ENCODE measurements at places on chromosomes 13 and 19.

DNA sequence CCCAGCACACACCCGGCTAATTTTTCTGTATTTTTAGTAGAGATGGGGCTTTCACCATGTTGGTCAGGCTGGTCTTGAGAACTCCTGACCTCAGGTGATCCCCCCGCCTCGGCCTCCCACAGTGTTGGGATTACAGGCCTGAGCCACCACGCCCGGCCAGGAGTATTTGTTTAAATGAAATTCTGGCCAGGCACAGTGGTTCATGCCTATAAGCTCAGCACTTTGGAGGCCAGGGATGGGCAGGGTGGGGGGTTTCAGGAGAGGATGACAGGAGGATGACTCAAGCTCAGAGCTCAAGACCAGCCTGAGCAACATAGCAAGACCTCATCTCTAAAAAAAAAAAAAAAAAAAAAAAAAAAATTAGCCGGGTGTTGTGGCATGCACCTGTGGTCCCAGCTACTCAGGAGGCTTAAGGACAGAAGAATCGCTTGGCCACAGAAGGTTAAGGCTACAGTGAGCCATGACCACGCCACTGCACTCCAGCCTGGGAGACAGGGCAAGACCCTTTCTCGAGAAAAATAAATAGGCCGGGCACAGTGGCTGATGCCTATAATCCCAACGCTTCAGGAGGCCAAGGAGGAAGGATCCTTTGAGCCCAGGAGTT lies 8.2 kb upstream of the DHDH start:
- peak; percentile 65 for DNase-seq

DNA sequence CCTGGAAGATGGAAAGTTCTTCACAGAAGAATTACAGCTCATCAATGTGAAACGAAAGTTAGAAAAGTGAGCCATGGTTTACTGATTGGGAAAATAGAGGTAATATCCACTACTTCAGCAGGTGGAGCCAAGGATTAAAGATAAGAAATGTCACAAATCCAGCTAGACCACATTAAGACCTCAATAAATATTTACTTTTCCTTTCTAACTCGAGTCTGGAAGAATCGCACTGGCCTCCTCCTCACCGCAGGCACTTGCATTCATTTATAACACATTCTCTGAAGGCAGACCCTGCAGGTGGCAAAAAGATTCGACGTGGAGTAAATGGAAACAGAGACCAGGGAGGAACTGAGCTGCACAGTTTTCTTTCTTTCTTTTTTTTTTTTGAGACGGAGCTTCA lies 7.4 kb downstream of the SLC35E1 start:
- DNase-seq, result no peak

DNA sequence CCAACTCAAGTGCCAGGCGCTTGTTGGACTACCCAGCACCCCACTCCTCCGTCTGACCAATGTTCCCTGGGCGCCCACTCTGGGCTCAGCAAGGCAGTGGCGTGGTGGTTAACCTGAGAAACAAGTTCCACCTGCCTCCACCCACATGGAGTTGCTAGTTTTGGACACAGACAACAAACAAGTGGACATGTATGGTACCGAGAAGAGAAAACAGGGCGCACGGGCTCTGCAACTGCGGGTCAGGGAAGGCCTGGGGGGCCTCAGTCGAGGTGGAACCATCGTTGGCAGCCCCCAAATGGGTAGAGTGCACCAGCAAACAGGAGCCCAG lies 2.5 kb downstream of the MIER2 start:
- no peak for DNase-seq

- DNase-seq, result no peak
Measured at GRCh38 chr19:5932146-5932545, 18.1 kb downstream of the CAPS start.

GRCh38 chr13:71274923-71275608 lies 591.9 kb downstream of the DACH1 start:
- no peak for DNase-seq

- no peak for DNase-seq
Measured at GRCh38 chr19:7478173-7478842, 10.5 kb downstream of the PEX11G start.

DNA sequence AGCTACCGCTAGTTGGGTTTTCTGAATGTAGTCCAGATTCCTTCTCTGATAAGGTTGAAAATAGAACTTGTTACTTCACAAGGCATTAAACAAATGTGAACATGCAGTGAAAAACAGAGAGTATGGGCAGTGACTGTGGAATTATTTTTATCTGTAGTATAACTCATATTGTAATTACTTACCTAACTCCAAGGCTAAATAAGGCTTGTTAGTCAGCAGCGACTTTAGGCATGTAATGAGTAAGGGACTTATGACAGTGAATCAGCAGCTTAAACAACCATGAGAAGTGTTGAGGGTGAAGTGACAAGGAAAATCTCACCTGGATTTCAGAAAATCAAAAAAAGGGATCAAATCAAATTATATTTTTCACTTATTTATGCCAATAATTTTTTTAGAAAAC lies 1719.5 kb upstream of the MIR17HG start:
- no peak for DNase-seq

GRCh38 chr13:94196413-94196812 lies 283.1 kb downstream of the DCT start:
- DNase-seq, result no peak

GRCh38 chr19:7918615-7919421 lies 1.3 kb upstream of the SNAPC2 start:
- no peak for DNase-seq

DNA sequence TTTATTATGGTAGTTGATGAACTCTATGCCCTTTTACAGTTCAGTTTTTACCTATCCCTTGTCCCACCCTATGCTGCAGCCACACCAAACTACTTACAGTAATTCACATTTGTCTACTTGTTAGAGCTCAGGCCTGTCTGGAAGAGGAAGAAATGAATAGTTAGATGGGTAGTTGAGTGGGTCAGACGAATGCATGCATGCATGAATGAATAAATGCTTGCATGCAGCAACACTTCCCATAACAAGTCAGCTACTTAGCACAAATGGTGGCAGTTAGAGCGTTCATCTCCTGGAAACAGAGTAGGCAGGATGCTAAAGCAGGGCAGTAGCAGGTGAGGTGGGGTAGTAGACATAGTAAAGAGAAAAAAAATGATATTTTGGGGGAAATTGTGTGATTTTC lies 322.3 kb downstream of the NDFIP2 start:
- no peak for DNase-seq

DNA sequence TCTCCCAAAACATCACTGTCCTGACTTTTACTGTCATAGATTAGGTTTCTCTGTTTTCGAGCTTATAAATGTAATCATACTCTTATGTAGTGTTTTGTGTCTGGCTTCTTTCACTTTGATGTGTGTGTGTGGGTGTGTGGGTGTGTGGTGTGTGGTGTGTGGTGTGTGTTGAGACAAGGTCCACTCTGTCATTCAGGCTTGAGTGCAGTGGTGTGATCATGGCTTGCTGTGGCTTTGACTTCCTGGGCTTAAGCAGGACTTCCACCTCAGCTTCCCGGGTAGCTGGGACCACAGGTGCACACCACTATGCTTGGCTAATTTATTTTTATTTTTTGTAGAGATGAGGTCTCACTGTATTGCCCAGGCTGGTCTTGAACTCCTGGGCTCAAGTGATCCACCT lies 59.6 kb downstream of the PDS5B start:
- no peak for DNase-seq

GRCh38 chr13:93477238-93477637 lies 250.6 kb downstream of the GPC6 start:
- no peak for DNase-seq

- no peak for DNase-seq
Measured at GRCh38 chr13:20461481-20461859, 64.2 kb downstream of the CRYL1 start.

- peak; percentile 74 for DNase-seq
Measured at GRCh38 chr13:107650081-107650701, 565.1 kb downstream of the LIG4 start.

DNA sequence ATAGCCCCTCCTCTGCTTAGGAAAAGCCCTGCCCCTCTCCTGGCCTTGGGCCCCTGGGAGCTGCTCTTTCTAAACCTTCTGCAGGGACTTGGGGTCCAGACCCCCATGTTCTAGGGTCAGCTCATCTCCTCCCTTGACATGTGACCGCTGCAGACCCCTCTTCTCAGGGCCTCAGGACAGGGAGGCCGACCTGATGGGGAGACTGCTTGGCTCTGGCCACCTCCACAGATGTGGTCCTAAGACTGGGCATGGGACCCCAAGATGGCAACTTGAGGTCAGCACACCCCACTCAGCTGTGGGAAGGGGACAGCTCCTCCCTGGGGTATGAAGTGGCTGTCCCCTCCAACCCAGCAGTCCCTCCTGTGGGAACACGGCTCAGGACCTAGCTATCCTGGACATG lies 3.9 kb upstream of the SIX5 start:
- no peak for DNase-seq

GRCh38 chr13:45040622-45041021 lies 51.3 kb downstream of the GPALPP1 start:
- DNase-seq, result no peak

DNA sequence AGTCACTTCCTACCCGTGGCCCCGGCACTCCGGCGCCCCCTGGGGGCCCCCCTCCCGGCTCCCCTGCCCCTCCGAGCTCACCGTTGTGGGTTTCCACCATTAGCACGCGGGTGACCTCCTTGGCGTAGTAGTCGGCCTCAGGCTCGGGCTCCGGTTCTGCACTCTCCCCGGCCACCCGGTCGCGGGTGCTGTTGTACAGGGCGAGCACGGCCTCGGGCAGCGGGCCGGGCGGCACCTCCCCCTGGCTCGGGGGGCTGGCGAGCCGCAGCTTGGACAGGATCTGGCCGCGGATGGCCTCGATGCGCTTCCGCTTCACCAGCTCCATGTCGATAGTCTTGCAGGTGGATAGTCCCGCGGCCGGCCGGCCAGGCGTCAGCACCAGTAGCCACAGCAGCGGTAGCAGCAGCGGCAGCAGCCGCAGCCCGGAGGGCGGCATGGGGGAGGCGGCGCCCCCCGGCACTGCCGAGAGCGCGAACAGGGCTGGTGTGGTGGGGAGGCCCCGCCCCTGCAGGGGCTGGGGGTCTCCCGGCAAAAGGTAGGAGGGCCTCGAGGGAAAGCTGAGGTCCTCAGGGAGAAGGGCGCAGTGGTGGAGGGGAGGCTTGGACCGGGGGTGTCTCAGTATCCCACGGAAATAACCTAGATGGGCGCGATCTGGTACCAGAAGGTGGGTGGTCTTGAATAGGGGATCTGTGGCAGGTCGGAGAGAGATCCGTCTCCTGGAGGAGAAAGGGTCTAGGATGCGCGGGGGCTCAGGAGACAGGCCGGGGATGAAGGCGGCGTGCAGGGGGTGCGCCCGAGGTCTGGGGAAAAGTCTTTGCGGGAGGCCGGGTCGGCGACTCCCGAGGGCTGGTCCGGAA lies 885 bp downstream of the TGFB1 start:
- DNase-seq, result peak; percentile 88

- no peak for DNase-seq
Measured at GRCh38 chr13:72864142-72865011, 82.4 kb downstream of the PIBF1 start.

- no peak for DNase-seq
Measured at GRCh38 chr13:64278493-64278892, 2862.8 kb upstream of the PCDH20 start.

DNA sequence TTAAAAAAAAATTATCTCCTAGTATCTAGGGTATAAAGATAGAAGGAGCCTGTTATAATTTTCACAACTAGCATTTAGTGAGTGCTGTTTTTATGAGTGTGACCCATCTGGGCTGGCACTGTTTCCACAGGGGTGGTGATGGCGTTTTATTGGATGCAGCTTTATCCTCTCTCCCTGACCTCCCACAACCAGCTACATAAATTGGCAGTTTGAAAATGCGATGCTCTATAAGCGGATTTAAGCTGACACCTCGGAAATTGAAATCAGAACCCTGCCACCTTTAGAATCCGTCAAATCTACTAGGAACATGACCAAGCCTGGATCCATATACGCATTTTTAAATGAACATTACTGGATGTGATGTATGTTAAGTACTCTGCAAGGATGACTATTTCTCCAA lies 44.9 kb downstream of the MYO16 start:
- DNase-seq, result no peak

DNA sequence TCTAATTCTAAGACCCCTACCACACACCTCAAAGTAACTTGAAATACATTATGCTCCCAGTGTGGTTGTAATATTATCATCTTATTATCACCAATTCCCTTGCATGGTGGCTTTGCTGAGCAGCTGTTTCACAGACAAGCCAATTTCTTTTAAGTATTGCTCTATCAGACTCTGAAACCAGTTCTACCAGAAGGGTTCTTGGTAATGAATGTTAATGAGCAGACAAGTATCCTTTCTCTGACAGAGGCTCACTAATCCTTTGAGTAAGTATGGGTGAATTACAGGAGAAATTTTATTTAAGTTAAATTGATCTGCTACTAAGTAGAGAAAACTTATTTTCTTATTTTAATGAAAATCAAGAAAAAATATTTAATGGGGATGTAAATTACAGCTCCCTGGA lies 326.0 kb downstream of the GPC6 start:
- DNase-seq, result no peak

DNA sequence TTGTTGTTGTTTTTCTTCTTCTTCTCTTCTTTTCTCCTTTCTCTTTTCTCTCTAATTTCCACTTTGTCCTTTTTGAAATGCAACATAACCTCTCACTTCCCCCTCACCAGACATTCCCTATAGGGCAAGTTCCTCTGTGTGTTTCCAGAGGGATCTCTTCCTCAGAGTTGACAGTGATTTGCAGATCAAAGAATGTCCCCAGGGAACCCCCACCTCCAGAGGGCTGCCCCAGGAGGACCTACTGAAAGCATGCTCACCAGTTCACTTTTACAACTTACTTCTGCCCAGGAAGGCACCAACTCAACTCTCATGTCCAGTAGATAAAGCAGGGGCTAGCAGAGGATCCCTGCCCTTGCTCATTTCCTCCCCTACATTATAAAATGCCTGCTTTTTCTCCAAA lies 1648.0 kb downstream of the PCDH9 start:
- no peak for DNase-seq

GRCh38 chr13:45336025-45336800 lies 4.8 kb downstream of the TPT1 start:
- DNase-seq, result no peak

DNA sequence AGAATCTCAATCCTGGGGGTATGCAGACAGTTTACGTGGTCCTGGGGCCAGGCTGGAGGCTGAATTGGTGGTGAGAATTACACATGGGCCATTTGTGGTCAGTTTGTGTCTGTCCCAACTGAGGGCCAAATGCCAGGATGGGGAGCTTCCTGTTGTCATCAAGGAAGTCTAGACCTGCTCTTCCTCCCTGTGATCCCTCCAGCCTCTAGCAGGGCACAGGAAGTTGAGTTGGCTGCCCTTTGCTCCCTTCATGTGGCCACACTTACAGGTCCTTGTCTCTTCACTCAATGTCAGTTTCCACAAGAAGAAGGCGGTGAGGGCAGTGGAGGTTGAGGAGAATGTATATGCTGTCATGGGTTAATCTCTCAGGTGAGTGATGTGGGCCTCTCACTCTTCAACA lies 30.1 kb downstream of the SIGLEC7 start:
- DNase-seq, result no peak

DNA sequence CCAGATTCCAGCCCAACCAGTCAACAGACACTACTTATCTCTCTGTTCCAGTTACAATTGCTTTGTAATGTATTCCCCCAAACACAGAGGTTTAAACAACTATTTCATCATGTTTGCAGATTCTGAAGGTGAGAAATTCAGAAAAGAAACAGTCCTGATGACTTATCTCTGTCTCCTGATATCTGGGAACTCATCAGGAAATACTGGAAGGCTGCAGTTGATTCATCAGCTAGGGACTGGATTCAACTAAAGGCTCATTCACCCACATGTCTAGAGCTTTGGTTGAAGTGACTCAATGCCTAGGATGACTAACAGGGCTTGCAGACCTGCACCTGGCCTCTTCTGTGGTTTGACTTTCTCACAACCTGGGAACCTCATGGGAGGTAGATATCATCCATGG lies 56.6 kb upstream of the GPC6 start:
- no peak for DNase-seq
